ENCODE measurements at places on chromosomes 2 and 18.

- DNase-seq, result no peak
Observed at GRCh38 chr18:35641467-35641866, 59.9 kb downstream of the GALNT1 start.

- DNase-seq, result no peak
Observed at GRCh38 chr18:68270017-68270416, 444.9 kb downstream of the TMX3 start.

DNA sequence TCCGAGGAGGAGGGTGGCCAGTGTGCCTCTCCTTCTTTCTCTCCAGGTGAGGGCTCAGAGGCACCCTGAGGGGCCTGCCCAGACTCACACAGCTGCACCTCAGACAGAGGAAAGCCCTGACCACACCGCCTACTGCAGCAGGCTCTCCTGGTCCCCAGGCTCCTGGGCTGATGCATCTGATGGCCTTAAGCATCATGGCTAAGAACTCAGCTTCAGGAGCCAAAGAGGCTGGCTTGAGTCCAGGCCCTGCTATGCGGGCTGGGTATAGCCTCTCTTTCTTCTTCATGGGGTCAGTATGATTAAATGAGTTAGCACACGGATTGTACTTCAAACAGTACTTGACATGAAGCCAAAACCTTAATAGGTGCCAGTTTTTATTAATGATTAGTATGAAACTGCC is 89.6 kb downstream of the TGFA start:
- DNase-seq, result no peak

DNA sequence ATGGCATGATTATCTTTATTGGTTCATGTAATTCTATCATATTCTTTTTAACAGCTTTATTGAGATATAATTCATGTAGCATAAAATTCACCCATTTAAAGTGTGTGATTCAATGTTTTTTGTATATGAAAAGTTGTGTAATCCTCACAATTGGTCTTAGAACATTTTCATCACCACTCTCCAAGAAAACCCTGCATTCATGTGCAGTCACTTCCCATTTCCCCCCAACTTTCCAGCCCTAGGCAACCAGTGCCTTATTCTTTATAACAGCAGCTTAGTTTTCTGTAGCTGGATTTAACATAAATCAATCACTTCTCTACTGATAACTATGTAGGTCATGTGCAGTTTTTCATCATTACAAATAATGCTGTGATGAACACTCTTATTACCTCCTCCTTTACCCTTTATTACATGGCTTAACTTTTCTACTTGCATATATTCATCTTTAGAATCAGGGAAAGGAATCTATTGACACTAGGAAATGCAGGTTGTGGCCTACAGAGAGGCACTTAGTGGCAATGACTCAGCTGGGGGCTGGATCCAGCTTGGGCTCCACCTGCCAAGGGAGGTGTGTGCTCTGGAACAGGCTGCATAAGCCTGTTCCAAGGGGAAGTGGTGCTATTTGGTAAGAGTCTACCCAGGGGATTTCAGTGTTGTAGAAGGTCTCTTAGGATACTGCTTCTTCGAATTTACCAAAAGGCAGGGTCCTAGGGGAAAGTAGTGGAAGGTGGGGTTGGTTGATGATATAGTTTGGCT is 89.1 kb downstream of the ETAA1 start:
- DNase-seq, result no peak

DNA sequence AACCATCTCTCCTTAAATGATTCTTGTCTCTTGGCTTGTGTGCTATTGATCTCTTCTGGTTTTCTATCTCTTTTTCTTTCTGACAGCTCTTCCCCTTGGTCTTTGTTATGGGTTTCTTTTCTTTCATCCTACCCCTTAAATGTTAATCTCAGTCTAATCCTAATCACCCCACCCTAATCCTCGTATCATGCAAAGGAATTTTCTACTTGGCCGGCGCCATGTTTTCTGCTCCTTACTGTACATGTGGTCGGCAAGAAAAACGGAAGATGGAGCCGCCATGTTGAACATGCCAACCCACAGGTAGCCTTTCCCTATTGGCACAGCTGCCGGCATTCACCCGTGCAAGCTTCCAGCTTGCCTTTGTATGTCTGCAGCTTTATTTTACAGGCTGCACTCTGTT is 61.8 kb upstream of the VPS54 start:
- DNase-seq, result no peak

DNA sequence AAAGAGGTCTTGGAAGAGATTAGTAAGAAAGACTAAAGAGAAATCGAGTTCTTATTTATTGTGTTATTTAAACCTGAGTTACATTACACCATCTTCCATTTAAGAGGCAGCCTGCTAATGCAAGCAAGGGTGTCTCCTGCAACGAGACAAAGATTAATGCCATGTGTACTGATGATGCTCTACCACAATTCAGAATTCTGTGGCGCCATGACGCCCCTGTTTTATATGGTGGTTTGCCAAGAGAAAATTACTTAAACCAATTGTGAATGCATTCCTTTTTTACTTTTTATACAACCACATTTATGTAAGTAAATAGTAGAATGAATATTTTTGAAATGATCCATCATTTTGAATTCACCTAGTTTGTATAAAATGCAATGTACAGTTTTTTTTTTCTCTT is 356.1 kb upstream of the ZEB2 start:
- no peak for DNase-seq

DNA sequence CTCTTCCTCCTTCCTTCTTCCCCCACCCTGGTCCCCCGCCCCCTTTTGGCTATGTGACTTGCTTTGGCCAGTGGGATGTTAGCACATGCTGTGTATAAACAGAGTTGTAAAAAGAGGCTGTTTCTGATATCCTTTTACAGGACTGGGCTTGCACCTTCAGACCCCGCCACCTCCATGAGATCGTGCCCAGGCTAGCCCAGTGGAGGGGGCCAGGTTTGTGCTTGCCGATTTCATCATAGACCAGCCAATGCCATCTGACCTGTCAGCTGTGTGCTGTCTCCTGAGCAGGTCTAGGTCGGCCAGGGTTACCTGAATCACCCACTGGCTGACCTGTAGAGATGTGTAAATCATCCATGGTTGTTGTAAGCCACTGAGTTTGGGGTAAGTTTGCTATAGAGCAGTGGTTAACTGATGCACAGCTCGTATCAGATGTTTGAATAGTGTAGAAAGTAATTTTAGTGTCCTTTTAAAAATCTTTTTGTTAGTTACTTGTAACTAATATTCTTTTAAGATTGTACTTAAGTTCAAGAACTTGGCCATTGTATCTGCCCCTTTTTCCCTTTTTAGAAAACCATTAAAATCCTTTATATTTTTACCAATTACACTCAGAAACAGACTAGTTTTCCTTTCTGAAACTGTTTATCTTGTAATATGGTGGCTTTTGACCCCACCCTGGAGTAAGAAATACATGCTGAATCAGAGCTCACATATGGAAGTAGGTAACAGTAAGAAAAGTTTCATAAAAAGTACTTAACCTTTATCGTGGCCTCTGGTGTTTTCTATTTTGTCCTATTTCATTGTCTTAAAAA is 122.0 kb upstream of the MGAT5 start:
- no peak for DNase-seq
